ENCODE measurements at places on chromosomes 11 and 22.

DNA sequence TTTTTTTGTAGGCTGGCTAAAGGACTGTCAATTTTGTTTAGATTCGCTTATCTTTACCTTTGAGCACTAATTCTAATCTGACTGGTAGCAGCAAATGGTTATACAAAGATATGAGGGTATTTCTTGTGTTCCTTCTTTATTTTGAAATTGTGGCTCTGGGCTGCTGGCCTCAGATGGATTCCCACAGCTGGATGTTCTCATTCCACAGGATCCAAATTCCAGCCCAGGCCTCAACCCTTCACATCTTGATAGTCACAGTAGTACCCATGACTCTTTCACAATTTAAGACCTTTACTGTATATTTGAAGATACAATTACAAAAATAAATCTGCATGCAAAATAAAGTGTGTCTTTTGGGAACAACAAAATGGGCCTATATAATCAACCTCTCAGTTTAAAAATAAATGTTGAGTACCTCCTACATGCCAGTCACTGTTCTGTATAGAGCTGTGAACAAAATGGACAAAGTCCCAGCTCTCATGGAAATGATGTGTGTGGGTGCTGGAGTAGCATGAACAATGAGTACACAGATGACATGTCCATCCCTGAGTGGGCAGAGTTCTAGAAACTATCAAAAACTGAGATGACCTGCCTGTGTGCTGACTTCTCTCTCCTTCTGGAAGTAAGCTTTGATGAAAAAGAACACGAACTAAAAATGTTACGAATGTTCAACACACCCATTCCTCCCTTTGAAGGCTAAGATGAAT, 51.7 kb upstream of the FBXO3 start:
- no peak for DNase-seq

DNA sequence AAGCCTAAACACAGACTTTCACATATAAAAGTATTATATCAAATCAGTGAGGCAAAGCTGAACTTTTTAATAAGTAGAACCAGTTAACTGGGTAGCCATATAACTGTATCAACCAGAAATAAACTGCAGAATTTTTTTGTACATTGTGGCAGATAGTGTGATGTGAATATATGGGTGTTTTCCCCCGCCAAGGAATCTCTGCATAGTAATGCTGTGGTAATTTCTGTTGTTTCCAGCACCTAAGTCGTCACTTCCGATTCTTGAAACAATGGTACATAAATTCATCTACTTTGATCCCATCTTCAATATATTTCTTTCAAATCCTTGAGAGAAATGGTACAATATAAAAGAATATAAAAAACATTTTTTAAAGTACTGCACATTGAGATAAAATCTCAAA, 39.6 kb downstream of the NARS2 start:
- no peak for DNase-seq

- no peak for DNase-seq
These were observed 227.6 kb upstream of the PITPNB start for GRCh38 chr22:28146401-28147314.

DNA sequence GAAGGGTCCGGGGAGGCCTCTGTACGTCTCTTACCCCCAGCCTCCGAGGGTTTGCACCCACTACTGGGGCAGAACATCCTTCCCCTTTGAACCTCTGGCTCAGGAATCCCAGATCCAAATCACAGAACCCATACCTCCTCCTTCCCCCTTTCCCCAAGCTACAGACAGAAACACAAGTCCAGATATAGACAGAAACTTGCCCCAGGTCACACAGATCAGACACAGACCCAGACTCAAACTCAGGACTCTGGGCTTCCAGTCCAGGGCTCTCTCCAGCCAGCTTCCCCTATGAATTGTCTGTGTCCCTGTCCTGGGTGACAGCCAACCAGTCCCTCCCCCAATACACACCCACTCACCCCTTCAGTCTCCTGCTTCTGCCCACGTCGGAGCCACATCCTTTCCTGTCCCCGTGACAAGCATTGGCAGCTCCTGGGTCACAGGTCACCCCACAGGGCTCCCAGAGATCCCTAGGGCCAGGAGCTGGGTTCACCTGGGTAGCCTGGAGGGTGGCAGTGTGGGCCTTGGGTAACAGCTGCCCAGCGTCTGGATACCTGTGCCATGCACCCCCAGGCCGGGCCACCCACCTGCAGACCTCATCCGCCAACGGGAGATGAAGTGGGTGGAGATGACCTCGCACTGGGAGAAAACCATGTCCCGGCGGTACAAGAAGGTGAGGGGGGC, 772 bp downstream of the TBC1D10C start:
- peak; percentile 66 for DNase-seq

DNA sequence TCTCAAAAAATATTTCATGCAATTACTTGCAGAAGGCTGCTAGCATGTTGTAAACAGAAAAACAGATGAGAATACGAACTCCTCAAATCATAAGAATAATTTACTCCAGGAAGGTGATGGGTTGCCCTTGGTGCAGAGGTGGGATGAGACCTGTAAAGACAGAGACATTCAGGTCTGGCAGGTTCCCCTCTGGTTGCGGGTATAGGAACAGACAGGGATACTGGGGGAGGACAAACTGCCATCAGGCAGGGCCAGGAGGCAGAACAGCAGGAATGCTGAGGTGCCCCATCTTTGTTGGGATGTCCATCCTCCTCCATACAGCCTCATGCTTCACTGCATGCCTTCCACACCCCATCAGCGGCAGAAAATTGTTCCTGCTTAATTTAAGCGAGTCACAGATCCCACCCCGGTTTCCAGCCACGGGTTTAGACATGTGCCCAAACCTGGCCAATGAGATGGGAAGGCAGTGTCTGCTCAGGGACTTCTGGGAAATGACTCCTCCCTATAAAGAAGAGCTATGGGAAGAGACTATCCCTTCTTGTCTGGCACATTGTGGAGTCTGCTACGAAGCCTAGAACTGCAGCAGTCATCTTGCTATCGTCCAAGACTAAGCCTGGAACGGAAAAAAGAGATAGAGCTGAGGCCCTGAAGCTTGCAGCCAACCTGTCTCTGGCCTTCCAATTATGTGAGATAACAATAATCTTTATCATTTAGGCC, 23.1 kb upstream of the IRAG1 start:
- no peak for DNase-seq
